Activated gamma-delta T cell (primary cell): ENCODE measurements at places on chromosomes 1 and 21.

DNA sequence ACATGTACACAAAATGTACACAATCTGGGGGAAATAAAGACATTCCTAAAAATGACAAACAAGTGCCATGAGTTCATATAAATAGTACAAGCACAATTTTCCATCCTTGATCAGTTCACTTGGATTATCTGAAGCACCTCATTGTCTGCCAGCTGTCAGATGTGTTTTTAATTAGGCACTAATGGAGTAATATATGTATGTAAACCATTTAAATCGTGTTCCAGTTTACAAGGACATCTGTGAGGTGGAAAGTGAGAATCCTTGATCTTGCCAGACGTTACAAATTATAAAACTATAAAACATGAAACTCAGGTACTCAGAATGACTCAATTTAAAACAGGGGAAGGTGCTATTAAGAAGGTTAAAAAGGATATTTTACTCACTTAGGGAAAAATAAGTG, 1312.2 kb downstream of the PLA2G4A start:
- DNase-seq: no peak

DNA sequence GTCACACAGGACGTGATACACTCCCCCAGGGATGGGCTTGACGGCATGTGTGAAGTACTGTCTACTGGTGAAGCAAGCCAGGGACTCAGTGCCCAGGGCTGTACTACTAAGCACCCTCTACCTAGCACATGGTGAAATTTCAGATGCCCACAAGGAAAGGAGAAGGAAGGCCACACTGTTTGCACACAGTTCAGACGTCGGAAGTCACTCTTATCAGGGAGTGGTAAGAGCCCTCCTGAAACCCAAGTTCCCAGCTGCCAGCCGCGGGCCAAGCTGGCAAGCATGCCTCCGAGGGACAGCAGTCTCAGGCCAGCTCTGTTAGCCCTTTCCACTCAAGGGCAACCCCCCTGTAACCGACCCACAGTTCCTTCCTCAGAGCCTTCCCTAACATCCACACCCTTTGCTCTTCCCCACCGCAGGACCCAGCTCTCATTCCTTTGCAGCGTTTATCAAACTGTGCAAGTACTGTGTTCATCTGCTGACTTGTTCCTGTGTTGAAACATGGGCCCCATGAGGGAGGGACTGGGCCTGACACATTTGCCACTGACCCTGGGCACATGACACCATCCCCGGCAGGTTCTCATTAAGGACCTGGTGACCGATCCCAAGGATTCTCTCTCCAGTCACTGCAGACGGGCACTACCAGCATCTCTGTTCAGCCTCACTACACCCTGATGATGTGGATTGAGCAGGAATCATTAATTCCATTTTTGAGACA, 58.5 kb downstream of the SLC66A1 start:
- DNase-seq: no peak

- no peak for DNase-seq
Observed at GRCh38 chr1:2229911-2230731, 2.0 kb downstream of the SKI start.

DNA sequence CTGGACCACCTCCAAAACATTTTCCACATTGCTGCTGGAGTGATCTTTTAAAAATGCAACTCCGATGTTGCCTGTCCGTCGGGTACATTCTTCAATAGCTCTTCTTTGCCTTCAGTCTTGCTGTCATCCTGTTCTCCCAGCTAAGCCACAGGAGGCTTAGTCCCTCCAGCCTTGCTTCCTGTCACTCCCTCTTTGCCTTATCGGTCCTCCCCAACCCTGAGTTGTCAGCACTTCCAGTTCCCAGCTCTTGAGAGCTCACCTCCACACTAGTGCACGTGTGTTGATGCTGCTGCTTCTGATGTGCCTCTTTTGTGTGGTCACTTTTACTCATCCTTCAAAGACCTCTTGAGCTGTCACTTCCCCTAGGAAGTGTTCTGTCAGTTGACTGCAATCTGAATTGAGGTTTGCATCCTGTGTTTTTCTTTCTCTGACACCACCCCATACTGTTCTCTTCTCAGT, 15.3 kb downstream of the UCK2 start:
- DNase-seq: no peak

DNA sequence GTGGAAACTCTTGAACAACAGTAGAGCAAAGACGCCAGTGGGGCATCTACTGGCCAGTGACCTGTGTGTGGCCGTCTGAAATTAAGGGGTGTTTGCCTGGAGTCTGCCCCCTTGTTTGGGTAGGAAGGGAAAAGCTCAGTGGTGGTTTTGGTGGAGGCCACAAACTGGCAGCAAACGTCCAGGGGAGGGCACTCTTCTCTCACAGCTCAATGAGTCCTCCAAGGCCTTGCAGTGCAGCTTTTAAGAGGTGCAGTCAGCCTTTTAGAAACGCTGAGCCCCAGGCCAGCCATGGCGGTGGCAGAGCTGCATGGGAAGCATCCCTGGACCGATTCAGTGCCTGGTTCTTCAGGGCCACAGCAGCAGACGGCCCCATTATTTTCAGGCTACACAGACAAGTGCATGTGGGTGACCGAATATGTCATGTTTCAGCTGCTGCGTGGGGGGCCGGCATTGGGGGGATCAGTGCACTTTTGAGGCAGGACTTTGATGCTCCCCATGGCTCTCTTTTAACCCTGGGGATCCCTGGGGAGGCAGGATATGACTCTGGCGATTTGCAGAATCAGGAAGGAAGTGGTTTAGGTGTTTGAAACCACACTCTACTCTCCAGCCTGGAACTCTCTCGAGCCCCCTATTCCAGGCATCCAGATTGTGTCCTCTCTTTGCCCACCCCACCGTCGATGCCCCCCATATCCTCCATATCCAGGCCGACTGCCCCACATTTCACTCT, 414.0 kb downstream of the PRDM2 start:
- no peak for DNase-seq

DNA sequence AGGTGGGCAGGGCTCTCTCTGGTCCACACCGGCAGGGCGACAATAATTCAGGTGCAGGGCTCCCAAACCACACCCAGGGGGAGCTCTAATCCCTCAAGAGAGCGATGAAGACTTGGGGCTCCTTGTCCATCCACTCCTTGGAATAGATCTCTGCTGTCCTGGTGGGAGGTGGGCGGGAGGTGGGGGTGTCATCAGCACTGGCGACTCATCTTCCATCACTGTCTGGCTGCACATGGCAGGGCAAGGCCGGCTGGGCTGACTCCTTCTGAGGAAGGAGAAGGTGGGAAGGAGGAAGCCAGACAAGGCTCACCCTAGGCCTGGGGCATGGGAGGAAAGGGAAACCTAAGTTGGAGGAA, 29.3 kb downstream of the TNNT2 start:
- DNase-seq: no peak

GRCh38 chr1:181669246-181669645, 185.9 kb downstream of the CACNA1E start:
- no peak for DNase-seq

DNA sequence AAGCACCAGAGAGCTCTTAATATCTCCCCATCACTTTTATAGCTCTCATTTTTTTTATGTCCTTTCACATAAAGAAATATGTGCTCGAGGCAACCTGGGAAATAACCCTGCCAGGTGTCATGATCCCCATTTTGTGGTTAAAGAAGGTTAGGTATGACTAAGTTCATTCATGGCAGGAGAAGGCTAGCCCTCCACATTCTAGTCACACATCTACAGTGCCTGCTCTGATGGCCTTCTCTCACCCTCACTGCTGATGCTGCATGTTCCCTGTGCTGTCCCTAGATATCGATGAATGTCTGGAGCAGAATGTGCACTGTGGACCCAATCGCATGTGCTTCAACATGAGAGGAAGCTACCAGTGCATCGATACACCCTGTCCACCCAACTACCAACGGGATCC, 187.5 kb downstream of the TPR start:
- no peak for DNase-seq

DNA sequence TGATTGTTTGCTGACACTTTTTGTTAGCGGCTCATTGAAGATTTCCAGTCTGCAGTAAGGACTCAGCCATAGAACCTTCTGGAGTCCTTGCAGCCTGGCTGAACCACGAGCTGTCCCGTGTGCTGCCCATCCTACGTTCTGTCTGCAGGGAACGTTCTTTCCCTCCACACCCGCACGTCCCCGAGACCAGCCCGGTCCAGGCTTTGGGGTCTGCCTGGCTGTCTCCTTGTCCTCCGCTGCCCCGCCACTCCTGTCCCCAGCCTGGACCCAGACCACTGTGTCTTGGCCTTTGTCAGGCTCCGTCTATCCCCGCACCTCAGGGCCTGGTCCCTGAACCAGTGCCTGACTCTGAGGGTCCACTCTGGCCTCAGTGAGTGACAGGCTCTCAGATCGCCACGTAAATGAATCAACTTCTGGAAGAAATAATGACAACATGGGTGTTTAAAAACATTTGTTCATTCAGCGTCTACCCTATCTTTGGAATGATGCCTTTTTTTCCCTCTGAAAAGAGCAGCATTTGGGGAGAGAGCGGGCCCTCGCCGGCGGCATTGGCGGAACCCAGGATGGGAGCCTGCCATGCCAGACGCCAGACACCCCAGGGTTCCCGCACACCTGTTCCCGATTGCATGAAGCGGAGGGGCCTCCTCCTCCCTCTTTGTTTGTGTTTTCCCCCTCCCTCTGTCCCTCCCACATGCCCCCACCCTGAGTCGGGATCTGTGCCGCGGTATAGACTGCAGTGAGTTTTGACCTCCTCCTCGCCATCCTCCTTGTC, 43.9 kb upstream of the C1orf174 start:
- DNase-seq: no peak

GRCh38 chr1:109944541-109944940, 33.9 kb downstream of the CSF1 start:
- no peak for DNase-seq

DNA sequence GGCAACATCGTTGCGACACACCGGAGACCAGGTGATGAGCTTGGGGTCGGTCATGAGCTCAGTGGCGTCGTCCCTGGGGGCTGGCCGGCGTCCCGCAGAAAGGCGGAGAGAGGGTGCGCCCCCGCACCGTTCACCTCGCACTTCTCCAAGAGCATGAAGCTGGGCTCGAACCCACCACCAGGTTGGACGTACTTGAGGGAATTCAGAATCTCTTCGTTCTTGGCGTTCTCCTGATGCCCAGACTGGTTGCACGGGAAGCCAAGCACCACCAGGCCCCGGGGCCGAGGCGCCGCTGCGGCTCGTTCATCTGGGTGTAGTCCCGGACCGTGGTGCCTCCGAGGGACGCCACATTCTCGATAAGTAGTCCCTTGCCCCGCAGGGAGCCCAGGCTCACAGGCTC, 176.6 kb upstream of the ADAMTS5 start:
- no peak for DNase-seq

DNA sequence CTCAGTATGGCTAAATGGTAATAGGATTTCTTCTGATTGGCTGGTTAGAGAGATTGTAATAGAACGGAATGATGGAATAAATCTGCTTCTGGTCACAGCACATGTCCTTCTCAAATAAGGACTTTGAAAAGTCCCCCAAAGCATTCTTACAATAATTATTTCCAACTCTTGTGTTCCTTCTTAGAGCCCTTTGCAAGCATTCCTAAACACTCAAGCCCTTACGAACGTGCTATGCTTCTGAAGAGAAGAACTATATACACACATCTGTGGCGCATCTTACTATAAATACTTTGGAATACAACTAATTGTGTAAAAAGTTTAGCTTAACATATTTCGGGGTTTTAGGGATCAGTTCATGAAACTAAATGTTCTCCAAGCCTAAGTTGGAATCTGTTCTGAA, 25.6 kb downstream of the CLIC4 start:
- no peak for DNase-seq

GRCh38 chr1:12059722-12060464, 3.2 kb upstream of the TNFRSF8 start:
- DNase-seq: no peak

DNA sequence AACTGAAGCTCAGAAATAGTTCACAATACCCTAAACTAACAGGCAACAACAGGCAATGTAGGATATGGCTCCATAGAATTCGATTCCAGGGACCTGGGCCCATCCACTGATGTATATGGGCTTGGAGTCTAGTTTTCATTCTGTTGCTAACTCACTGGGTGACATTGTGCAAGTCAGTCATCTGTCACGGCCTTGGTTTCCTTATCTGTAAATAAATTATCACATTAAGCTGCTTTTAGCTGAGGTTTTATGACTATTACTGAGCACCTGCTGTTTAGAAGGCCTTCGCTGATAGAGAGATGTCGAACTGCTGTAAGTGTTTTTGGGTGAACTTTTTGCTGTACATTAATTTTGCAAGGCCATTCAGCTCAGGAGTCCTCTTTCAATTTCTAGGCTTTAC, 22.9 kb upstream of the ERO1B start:
- no peak for DNase-seq

GRCh38 chr1:215807218-215807617, 240.1 kb downstream of the KCTD3 start:
- no peak for DNase-seq

- no peak for DNase-seq
Observed at GRCh38 chr21:43681650-43682049, 22.3 kb downstream of the RRP1B start.

- no peak for DNase-seq
Observed at GRCh38 chr1:69413129-69413528, 154.6 kb upstream of the LRRC7 start.

DNA sequence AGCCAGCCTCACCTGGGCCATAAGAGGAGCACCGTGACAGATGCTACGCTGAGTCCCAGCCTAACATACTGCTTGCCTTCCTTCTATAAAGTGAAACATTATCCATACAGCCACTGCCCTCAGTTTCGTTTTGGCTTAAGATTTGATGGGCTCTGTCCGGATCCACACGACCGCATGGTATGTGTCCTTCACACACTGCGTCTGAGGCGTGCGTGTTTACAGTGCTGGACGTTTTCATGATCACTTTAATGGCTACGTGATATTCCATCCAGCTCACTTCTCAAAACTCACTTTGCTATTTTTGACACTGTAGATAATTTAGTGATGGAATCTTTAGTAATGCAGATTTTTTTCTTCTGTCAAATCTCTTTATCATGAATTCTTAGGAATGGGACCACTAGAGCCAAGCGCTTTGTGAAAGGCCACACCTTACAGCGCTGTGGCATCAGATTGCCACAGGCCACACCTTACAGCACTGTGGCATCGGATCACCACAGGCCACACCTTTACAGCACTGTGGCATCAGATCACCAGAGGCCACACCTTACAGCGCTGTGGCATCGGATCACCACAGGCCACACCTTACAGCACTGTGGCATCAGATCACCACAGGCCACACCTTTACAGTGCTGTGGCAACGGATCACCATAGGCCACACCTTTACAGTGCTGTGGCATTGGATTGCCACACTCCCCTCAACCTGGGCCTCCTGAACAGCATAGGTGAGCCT, 47.1 kb downstream of the PRDM15 start:
- no peak for DNase-seq

- no peak for DNase-seq
Observed at GRCh38 chr21:44051462-44051941, 39.4 kb downstream of the TRAPPC10 start.
